ENCODE measurements at places on chromosomes 4 and X.

- DNase-seq, result no peak
These were observed 186.2 kb downstream of the RCHY1 start for GRCh38 chr4:75327804-75328512.

DNA sequence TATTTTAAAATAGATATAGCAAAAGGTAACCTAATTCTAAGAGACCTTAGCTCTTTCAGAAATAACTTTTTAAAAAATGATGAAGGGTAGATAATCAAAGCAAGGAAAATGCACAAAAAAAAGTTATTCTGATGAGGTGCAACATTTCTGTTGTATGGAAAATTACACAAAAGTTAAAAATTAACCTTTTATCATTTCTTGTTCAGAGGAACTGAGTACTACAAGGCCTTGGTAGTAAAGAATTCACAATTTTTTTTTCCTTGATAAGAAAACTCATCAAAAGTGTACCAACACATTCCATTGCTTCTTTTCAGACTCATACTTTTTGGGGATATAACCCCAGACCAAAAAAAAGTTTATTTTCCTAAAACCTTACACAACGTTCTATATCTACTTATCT lies 213.0 kb downstream of the IL15 start:
- DNase-seq, result no peak

DNA sequence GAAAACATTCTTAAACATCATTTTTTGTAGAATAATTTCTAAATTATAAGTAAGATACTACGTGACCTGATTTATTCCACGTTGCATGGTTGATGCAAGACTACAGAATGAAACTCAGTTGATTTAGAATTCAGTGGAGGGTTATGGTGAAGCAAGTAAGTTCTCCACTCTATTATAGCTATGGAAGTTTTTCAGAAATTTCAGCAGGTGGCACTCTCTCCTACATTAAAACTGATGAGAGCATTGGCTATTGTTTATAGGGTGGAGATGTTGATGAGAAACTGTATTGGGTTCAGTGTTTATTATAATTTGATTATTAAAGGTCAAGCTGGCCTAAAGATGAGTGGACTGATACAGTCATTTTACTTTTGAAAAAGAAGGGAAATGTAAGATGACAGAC lies 88.0 kb downstream of the FNIP2 start:
- no peak for DNase-seq

DNA sequence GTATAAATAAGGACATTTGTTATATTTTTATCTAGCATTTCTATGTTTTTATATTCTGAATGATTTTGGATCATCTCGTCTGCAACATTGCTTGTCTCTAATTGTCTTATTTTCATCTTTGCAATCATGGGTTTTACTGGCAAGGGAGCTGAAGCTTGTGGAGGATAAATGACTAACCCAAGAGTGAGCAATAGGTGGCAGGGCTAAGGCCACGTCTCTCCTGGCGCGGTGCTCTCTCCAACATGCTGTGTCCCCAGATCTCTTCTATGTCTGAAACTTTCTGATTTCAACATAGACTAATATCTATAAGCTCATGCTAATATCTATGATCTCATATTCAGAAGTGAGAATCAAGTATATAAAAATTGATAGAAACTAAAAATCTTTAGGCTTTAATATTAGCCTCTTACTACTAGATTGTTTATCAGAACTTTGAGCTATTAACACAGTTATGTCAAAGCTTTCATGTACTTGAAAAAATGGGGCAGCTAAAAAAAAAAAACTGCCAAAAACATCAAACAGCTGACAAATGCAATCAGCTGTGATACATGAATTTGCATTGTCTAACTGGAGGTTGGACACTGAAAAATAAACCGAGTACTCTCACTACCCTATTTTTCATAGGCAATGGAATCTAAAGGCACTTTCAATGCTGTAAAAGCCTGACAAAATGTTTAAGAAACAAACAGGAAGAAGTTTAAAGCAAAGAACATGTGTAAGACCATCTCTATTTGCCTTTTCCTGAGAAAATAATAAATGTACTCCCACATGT lies 169.2 kb downstream of the TMA16 start:
- no peak for DNase-seq

GRCh38 chrX:154660541-154660940 lies 7.2 kb upstream of the CTAG2 start:
- no peak for DNase-seq

DNA sequence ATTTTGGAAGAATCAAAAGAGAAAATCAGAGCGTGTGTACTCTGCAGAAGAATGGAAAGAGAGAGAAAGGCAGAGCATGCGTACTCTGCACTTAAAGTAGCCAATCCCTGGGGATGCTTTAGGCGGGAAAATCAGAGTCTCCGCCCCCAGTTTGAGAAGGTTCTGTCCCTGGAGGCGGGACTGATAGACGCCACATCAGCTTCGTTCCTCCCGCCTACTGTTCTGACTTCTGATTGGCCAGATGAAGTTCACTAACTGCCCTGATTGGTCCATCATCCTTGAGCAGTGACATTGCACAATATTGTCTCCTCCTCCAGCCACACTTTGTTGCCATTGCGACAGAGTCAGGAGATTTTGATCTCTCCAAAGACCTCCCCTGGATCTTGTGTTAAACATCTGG lies 23.8 kb downstream of the SSX1 start:
- DNase-seq, result no peak

GRCh38 chr4:15757054-15757453 lies 21.1 kb upstream of the CD38 start:
- no peak for DNase-seq

DNA sequence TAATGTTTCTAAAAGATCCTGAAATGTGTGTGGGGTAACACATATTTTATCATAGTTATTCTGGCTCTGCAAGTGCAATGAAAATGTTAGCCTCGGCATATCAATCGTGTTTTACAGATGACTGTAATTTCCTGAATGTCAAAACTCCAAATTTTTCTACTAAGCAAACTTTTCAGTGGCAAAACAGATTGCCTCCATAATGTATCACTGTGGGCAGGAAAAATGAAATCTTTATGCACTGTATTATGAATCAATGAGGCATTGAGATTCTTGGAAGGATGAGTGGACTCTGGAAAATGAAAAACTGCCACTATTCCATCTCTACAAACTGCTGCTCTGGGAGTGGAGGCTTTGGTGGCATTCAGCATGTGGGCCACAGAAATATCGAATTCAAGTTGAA lies 160.1 kb upstream of the MBNL3 start:
- DNase-seq, result no peak

- no peak for DNase-seq
These were observed 11.9 kb downstream of the AR start for GRCh38 chrX:67555578-67556203.

- peak; percentile 38 for DNase-seq
These were observed 6.5 kb downstream of the RPL39 start for GRCh38 chrX:119784747-119785446.

- no peak for DNase-seq
These were observed 87.4 kb downstream of the PDGFC start for GRCh38 chr4:156884183-156884582.

- no peak for DNase-seq
These were observed 264.8 kb downstream of the CAMK2D start for GRCh38 chr4:113496698-113497097.

DNA sequence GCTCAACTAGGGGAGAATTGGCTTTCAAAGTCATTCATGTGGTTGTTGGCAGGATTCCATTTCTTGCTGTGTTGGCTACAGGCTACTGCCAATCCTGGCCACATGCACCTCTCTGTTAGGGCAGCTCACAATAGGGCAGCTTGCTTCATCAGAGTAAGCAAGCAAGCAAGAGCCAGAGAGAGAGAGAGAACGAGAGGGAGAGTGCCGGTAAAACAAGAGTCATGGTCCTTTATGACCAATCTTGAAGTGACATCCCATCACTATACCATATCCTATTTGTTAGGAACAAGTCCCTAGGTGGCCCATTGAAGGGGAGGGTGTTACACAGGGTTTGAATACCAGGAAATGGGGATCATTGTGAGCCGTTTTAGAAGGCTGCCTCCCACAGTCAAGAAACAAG lies 33.0 kb upstream of the TLR2 start:
- no peak for DNase-seq

DNA sequence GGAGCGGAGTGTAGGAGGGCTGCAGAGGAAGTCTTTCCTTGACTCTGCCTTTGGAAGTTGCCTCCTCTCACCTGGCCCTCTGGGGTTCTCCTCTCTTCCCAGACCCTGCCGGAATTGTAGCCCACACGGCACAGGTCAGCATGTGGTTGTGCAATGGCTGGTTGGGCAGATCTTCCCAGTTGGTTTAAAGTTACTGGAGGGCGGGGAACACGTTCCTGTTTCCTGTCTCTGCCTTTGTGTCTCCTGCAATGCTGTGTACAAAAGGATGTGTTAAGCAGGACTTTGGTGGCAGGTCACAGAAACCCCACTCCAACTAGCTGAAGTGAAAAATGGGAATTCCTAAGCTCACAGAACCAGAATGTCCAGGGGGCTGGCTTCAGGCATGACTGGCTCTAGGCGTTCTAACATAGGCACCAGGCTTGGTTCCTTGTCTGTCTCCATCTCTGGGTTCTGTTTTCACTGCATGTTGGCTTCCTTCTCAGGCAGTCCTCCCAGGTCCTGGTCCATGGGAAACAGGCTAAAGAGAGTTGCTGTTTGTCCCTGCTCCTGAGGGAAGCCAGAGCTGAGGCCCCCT lies 19.9 kb downstream of the SORCS2 start:
- no peak for DNase-seq

DNA sequence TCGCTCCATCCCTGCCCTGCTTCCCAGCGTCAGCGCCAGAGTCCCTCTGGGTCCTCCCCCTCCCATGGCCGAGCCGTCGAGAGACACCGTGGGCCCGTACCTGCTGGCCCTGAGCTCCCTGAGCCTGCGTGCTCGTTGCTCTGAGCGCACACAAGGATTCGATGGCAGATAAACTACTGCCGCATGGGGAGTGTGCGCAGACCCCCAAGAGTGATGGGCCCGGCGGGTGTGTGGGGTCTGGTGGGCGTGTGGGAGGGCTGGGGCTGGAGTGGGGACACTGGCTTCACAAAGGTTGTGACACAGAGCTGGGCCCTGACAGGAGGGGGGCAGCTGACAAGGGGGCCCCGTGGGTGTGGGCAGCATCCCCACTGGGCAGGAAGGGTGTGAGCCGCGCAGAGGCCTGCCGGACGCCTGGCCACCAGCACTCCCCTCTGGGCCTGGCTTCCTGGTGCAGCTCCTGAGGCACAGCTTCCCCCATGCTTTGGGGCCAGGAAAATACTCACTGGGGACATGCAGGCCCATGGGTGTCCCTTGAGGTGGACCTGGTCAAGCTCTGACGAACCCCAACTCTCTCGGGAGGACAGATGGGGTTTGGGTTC lies 4.8 kb upstream of the RGS12 start:
- no peak for DNase-seq

GRCh38 chr4:172042714-172043114 lies 229.5 kb downstream of the GALNTL6 start:
- DNase-seq, result no peak

DNA sequence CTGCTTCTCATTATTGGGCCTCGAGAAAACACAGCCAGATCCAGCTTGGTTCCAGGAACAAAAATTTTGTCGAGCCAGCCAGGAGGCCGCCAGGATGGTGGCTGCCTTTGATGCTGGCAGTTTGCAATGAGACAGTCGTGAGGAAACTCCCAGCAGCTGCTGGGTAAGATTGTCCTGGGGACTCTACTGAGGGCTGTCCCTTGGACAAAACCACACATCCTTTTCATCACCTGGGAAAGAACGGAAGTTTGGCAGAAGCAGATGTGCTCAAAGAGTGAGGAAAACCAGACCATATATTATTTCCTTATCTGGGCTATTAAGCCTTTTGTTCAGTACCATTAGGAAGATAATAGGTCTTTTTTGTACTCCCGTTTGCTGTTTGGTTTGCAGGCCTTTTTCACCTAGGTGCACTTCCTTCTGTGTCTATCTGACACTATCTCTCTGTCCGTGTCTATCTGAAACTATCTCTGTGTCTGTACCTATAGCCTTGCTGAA lies 13.4 kb upstream of the PAPSS1 start:
- DNase-seq, result no peak

DNA sequence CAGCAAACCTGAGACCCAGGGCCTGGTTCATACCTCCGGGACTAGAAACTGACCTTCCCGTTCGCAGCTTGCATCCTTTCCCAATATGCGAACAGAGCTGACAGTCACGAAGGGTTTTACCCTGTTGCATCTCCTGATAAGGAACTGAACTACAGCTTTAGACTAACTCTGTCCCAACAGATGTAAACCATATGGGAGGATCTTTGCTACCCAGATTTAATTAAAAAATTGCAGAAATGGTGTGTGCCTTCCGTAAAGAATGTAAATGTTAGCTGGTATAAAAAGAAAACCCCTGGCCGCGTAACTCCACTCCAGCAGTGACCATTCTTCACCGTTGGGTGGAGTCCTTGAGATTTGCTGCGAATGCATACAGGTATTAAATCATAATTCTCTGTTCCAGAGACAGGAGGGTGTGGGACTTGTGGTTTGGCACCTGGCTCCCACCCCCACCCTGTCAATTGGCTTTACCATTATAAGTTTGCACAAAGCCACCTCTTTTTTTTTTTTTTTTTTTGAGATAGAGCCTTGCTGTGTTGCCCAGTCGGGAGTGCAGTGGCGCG lies 40.6 kb upstream of the SORCS2 start:
- no peak for DNase-seq

- DNase-seq, result no peak
These were observed 126.4 kb downstream of the KDR start for GRCh38 chr4:54999003-54999402.

- no peak for DNase-seq
These were observed 345.7 kb downstream of the FBXO8 start for GRCh38 chr4:173937631-173938270.

- DNase-seq, result no peak
These were observed 194.3 kb upstream of the RPS6KA3 start for GRCh38 chrX:20461002-20461401.

DNA sequence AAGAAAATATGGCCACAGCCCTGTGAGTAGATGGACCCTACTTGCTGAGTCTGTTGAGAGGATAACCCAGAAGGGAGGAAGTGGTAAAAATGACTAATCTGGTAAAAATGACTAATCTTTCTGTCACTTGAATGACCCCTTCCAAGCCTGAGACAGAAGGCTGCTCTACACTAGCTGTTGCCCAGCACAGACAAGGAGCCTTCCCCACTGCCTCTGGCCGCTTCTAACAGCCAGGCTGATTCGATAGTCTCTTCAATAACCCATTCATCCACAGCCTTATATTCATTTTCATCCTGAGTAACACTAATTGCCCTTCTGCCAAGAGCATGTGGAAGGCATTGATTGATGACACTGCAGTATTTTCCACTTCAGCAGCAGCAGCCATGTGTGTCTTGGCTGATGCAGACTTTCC lies 18.4 kb downstream of the MAGEB17 start:
- no peak for DNase-seq

- DNase-seq, result no peak
These were observed 1118.1 kb upstream of the PABPC4L start for GRCh38 chr4:135319685-135320084.

GRCh38 chrX:132508834-132509233 lies 20.0 kb upstream of the MBNL3 start:
- DNase-seq, result no peak

All from liver (tissue), 10 donors.